ENCODE measurements at places on chromosomes 2 and 18.

DNA sequence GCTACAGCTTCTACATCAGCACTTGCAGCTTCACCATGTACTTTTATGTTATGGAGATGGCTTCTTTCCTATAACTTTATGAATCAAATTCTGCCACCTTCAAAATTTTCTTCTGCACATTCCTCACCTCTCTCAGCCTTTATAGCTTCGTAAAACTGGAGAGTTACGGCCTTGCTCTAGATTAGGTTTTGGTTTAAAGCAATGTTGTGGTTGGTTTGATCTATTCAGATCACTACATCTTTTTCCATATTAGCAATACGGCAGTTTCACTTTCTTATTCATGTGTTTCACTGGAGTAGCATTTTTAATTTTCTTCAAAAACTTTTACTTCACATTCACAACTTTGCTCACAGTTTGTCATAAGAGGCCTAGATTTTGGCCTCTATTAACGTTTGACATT lies 242.9 kb upstream of the GYPC start:
- no peak for DNase-seq

DNA sequence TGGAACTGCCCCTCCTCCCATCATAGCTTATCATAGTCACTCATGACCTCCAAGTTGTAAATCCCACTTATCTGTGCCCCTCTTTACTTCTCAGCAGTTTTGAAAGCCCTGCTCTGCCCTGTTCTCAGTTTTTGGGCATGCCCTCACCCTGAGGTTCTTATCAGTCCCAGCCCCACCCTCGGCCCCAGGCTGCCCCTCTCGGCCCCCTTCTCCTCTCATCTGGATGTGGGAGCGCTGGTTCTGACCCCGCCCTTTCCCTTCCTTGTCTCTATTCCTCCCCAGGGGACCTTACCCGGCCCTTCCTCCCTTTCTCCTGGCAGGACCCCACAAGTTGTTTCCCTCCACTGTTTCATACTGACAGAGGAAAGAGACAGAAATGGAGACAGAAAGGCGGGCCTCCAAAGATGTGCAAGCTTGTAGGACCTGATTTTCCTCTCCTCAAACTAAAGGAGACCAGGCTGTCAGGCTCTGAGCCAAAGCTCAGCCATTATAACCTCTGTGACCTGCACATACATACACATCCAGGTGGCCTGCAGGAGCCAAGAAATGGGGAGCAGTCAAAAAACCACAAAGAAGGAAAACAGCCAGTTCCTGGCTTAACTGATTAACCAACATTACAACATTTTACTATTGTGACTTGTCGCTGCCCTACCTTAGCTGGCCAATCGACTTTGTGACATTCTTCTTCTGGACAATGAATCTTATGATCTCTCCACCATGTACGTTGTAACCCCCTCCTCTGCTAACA lies 171.0 kb upstream of the HS6ST1 start:
- no peak for DNase-seq

GRCh38 chr2:15146960-15147359 lies 414.2 kb downstream of the NBAS start:
- no peak for DNase-seq

DNA sequence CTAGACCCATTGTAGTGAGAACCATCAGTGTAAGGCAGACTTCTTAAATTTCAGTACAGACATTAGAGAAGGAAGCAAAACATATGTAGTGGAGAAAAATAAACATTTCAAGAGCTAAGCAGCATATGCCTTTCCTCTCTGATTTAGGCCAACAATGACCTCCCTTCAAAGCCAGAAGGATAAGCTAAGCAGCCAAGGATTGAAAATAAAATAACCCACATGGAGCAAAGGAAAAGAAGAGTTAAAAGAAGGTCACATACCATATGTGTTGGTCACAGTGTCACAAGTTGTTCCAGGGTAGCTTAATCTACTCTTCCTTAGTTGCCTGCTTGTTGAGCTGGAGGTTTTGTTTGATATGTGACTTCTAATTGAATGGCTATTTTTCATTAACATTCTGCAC lies 15.6 kb upstream of the LAMA1 start:
- DNase-seq: no peak

DNA sequence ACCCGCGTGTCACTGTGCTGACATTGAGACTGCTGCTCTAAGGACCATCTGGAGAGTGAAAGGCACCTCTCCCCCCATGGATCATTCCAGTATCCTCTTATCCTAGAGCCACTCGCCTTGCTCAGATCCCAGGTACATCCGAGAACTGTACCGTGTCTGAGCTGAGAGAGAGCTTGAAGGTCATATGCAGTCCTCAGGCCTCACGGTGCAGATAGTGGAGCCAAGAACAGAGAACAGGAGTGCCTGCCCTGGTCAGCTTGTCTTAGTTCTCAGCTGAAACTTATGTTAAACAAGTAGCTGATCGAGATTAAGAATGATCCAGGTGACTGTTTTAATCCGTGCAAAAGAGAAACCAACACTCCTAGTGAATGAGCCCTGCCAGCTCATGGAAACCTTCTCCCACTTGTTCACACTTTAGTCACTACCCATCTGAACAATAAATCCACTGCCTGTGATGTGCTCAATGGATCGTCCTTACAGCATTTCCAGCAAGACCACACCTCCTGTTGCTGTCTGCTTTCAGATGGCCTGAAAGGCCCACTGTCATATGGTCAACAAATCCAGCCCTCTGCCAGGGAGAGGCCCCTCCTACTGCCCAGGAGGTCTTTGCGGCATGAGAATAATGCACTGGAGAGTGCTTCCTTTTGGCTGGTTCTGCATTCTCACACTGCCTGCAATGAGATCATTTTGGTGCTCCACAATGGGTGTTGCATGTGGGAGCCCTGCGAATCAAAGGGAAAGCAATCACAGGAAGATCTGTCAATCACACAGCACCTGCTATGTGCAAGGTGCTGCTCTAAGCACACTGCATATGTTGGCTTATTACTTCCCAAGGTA lies 43.7 kb upstream of the APCDD1 start:
- DNase-seq: no peak

DNA sequence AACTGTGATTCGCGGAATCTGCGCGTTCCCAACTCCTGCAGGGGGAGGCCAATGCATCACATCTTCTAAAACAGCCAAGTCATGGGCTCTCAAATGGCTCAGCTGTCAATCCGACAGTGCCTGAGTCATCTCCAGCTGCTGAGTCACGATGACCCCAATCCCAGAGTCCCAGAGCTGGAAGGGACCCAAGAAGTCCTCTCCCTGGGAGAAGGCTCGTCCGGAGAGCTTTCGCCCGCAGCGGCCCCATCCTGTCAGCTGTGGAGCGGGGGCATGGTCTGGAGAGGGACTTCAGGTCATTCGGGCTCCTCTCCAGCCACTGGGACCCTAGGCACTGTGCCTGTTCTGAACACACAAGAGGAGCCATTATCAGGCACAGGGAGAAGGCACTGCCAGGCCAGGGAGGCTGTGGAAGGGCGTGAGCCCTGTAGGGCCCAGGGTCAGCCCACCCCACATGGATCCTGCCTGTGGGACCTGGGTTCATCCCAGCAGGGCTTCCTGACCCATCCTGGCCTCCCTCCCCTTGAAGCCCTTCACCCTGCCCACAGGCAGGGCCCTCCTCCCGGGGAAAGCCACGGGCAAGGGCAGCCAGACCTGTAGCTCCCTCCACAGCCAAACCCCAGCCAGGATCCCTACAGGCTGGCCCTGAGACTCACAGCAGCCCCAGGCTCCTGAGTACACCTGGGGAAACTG lies 47.6 kb upstream of the GPC1 start:
- peak; percentile 26 for DNase-seq

DNA sequence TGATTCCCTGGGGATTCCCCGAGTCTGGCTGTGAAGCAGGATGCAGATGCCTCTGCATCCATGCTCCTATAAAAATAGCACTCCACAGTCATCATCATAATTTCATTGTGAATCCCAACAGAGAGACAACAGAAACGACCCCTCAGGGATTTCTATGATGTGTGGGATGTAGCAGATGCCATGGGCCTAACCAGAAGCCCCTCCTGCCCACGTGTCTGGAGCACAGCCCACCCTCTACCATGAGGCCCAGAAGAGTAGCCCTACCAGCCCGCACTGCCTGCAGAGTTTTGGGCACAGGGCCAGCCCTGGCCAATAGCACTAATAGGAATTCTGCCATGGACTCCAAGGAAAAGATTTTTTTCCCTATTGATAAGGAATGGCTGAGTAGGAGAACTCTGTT lies 66.6 kb downstream of the GYPC start:
- DNase-seq: no peak

- no peak for DNase-seq
Observed at GRCh38 chr2:233817361-233817911, 36.9 kb downstream of the HJURP start.

DNA sequence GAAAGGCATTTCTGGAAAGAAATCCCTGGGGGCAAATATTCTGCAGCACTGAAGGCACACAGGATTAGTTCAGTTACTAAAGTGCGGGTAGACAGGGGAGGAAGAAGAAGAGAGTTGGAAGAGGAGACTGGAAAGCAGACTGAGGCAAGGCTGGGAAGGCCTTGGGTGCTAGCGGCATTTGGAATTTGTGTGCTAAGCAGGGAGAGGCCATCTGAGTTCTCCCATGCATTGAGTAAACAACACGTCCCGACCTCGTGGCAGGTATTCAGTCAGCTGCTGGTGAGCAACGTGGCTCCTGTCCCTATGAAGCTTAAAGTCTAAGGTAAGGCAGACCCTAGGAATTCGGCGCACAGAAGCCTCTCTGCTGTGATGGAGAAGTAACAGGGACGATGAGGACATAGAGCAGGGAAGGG lies 30.7 kb downstream of the ATP8B1 start:
- DNase-seq: no peak

- no peak for DNase-seq
Observed at GRCh38 chr18:64882896-64883295, 734.0 kb upstream of the LINC00305 start.

DNA sequence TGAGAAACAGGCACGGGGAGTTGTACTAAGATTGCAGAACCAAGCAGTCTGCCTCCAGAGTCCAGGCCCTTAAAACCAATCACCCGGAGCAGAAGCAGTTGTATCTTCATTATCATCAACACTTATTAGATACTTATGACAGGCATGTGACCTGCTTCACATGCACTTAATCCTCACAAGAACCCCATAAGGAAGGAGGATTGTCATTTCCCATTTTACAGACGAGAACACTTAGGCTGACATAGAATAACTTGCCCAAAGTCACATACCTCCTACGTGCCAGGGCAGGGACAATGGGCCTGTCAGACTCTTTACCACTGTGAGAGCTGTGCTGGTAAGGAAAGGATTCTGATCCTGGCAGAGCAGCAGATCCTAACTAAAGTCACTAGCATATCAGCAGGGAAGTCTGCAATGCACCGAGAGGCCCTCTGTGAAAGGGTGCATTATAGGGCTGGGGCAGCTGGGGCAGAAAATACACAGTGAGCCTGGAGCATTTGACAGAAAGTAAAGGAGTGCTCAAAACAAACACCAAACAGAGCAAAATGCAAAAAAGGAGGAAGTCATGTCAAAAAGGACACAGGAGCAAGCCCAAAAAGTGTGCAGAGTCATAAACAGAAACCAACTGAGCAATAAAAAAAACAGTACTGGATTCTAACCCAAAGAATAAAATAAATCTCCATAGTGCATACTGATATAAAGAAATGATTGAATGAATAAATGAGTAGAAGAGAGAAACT lies 55.9 kb upstream of the SP3 start:
- DNase-seq: no peak

All from kidney glomerular epithelial cell (primary cell).